Muscle of leg (tissue), 16 donors: ENCODE measurements at places on chromosomes 7 and 10. TPM values are rescaled to one million over a fixed set of nuclear protein-coding genes. Genes with fewer than 3 reads are reported as not detected.
A peak's percentile ranks its signal among the peaks of the same experiment; 100 is the strongest.

Gene BMPR1A
- total RNA-seq: 61.4 TPM

Gene ITGA8
- total RNA-seq: 8.4 TPM

DNA sequence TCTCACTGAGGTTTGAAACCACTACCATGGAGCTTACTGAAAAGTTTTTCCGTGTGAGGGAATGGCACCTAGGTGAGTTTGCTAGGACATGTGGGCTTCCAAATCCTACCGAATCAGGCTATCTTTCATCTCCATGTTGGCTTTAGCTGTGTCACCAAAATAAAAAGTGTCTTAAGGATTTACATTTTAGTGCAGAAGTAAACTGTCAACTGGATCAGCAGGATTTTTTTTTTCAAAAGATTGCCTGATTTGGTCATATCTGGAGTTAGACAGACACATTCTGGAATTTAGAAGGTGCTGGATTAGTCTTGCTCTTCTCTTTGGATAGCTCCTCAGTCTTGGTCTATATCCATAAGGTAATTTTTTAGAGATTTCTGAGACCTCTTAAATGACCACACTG is 5.5 kb downstream of the ARID5B start:
- H3K4me3 ChIP-seq: no peak overlapping the region
- no peak overlapping the region for H3K27ac ChIP-seq
- no peak for DNase-seq
- no peaks in the 10 kb centered on the region for H3K36me3 ChIP-seq
- H3K27me3 ChIP-seq: no peaks in the 10 kb centered on the region
- peaks cover 2% of the 10 kb centered on the region for H3K4me1 ChIP-seq

DNA sequence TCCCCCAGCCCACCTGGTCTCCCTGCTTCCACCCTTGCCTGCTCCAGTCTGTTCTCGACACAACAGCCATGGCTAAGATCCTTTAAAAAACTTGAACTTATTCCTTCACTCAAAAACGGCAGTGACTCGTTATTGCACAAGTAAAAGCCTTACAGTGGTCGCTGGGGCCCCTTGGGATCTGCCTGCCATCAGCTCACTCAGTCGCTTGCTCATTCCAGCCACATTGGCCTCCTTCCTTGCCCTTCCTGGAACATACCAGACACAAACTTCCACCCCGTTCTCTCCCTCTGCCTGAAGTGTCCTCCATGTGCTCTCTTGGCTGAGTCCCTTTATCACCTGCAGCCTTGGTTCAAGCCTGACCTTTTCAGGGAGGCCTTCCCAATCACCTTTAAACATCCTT is 4.7 kb downstream of the CCNY start:
- no peaks in the 10 kb centered on the region for H3K36me3 ChIP-seq
- peaks cover 11% of the 10 kb centered on the region for H3K4me1 ChIP-seq
- DNase-seq: no peak
- H3K27ac ChIP-seq: peak overlapping the region; percentile 20
- no peaks in the 10 kb centered on the region for H3K27me3 ChIP-seq
